ENCODE measurements at places on chromosomes 1 and 21.

GRCh38 chr1:117669572-117669971 is 63.7 kb downstream of the TENT5C start:
- no peak for DNase-seq

- DNase-seq, result no peak
These were observed 6.3 kb downstream of the SESN2 start for GRCh38 chr1:28265577-28265976.

DNA sequence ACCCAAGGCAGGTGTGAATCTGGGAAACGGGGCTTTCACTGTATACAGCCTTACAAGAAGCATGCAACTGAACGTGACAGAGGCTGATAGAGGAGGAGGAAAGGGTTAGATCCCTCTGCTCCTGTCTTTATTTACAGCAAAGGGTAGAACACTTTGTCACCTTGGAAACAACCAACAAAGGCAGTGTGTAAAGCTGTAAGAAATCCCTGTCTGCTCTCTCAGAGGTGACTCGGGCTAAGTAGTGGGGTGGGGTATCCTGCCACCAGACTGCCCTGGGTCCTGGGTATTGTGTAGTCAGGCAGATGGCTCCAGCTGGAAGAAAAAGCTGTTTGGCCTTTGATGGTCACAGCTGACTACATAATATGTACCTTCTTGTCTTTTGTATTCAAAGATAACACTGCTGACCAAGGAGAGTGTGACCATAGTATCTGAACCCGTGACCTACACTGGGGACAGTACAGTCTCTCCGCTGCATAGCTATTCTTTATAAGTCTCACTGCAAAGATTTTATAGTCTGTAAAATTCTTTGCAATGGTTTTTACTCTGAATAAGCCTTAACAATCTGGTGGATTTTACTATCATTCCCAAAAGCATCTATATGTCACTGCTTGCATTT is 22.1 kb upstream of the POU2F1 start:
- peak; percentile 12 for DNase-seq

DNA sequence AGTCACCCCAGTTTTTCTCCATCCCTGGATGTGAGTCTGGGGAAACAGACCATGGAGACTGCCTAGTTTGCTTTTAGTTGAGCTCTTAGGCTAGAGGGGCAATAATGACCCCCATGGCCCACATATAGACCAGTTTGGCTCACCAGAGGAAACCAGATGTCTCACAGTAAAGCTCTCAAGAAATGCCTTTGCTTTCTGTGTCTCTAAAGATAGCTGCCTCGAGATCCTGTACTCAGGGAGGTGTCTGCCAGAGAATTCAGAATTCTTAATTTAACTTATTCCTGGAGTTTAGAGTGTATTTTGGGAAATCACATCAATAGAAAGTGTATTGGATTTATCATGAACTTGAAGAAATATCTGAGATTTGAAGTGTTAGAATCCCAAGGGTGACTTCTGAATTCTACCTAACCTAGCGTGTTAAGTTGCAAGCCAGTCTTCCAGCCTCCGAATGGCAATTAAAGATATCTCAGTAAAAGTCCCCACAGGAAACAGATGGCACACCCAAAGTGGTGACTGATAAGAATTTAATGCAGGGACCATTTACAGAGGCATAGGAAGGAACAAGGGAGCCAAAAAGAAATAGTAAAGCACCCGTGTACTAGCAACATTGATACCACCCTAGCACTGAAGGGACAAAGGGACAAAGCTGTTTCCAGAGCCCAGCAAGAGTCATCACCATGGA is 37.1 kb downstream of the STYXL2 start:
- no peak for DNase-seq

GRCh38 chr1:111943066-111943465 is 46.4 kb downstream of the KCND3 start:
- no peak for DNase-seq

- peak; percentile 72 for DNase-seq
These were observed 5.1 kb upstream of the CTSK start for GRCh38 chr1:150813028-150813707.

- DNase-seq, result no peak
These were observed 26.4 kb downstream of the SHISAL2A start for GRCh38 chr1:52659356-52659755.

DNA sequence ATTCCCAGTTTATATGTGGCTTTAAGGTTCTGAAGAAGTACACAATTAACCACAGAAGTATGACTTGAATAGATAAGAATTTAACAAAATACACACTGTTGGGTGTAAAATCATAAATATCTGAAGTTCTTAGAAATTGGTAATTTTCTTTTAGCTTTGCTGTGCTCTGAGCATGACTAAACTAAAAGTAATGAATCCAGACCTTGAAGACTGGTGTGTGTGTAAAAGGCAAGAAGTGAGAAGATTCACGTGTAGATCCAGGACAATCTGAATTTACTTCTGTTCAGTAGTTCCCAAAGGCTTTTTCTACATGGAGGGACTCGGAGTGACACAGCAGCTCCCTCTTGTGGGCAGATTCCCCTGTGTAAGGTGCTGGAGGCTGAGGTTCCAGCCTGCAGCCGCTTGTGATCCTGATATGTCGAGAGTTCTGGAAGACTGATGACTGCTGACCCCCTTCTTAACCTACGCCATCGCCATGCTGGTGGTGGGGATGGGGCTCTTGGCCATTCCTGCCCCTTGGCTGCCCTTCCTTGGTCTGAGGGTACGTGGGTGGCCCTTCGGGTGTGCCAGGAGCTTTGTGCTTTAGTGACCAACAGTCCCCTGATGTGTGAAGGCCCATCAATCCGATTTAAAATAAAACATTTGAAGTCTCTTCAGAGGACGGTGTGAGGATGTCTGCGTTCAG is 62.7 kb downstream of the ADARB1 start:
- peak; percentile 91 for DNase-seq

- peak; percentile 50 for DNase-seq
These were observed 722 bp downstream of the NPHP4 start for GRCh38 chr1:5991381-5992025.

Data from endothelial cell (in vitro differentiated cells).